ENCODE measurements at places on chromosomes 7 and 10.

DNA sequence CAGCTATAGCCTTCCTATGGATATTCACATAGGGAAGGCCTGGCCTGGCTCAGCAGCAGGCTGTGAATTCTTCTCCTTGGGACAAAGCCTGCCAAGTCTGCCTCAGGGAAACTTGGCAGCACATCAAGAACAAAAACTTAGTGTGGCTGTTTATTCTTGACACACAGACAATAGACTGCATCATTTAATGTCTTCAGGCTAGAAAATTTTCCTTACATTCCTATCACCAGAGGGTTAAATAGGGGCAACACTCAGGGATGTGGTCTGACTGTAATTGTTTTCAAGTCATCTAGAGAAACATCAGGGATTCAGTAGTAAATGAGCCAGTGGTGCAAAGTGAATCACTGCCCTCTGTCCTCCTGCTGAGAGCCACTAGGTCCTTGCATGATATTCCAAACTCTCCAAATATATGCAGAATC lies 137.3 kb downstream of the SEMA3C start:
- DNase-seq, result no peak

DNA sequence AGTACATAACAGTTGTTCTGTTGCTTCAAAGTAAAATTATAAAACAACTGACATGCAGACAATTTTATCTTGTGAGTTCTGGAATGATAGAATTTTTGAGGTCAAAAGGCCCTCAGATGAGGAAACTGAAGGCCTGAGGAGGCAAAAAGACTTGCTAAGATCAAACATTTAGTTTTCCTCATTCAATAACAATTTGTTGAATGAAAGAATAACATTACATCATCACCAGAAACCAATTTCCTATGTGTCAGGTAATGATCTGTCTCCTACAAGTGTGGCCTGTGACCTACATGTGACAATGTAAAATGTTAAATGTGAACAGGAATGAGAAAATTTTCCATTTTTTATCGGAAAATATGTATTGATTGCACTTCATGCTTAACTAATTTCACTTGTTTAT lies 16.6 kb upstream of the ASB4 start:
- DNase-seq, result no peak

GRCh38 chr10:63027531-63027930 lies 105.6 kb upstream of the NRBF2 start:
- no peak for DNase-seq

GRCh38 chr10:93790439-93790838 lies 32.7 kb downstream of the LGI1 start:
- no peak for DNase-seq

DNA sequence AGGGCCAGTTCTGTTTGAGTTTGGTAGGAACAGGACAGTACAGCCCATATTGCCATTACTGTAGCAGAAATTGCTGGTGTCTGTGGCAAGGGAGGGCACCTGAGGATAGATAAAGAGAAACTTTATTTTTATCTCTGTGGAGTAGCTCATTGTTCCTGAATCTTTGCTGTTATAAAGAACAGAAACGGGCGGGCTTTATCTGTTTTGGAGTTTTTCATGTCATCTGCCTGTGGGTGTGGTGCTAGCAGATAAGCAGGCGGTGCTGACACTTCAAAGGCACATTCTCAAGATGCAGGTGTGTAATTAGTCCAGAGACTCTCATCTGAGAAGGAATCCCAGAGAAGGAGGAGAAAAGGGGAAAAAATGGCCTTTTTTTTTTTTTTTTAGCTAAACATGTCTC lies 11.5 kb downstream of the ZNF273 start:
- no peak for DNase-seq

GRCh38 chr10:47261121-47261520 lies 38.9 kb upstream of the GDF10 start:
- no peak for DNase-seq

GRCh38 chr7:44633254-44634186 lies 27.1 kb downstream of the OGDH start:
- peak; percentile 42 for DNase-seq
